ENCODE measurements at places on chromosomes 6 and 20.
A peak's percentile ranks its signal among the peaks of the same experiment; 100 is the strongest.

GRCh38 chr20:46963758-46964617 lies 69.3 kb downstream of the EYA2 start:
- DNase-seq, result no peak

GRCh38 chr20:43102394-43102793 lies 87.3 kb downstream of the PTPRT start:
- DNase-seq, result peak; percentile 13

GRCh38 chr6:117776441-117776840 lies 101.2 kb downstream of the NUS1 start:
- no peak for DNase-seq

GRCh38 chr6:15023448-15023847 lies 222.4 kb upstream of the JARID2 start:
- DNase-seq, result no peak

- no peak for DNase-seq
Observed at GRCh38 chr20:1816384-1817381, 78.5 kb upstream of the SIRPA start.

DNA sequence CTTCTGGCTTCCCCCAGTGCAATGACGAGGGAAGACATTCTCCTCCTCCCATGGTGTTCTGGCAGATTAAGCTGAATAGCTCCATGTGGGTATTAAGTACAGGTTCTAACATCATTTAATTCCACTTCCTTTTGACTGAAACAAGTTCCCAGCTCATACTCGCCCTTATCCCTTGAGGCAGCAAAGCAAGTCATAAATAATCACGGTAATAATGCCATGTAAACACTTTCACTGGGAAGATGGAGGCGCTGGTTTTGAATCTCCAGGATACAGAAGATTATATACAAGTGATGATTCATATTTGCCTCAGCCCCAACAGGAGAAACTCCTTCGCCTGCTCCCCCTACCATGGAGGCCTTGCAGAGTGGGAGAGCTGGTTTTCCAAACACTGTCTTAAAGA lies 141.3 kb downstream of the PXDC1 start:
- no peak for DNase-seq

DNA sequence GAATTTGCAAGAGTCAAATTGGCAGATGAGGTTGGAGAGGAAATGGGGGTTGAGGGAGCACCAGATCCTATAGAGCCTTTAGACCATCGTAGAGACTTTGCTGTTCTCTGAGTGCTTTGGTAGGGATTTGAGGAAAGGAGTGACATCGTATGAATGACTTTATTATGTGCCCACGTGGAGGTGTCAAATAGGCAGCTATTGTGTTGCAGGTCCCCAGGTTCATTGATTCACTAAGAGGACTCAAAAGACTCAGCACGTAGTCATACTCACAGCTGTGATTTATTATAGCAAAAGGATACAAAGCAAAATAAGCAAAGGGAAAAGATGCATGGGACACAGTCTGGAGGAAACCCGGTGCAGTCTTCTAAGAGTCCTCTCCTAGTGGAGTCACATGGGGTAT lies 2.2 kb downstream of the MTRES1 start:
- no peak for DNase-seq

GRCh38 chr20:2387180-2387577 lies 6.5 kb downstream of the TGM6 start:
- DNase-seq, result peak; percentile 86

DNA sequence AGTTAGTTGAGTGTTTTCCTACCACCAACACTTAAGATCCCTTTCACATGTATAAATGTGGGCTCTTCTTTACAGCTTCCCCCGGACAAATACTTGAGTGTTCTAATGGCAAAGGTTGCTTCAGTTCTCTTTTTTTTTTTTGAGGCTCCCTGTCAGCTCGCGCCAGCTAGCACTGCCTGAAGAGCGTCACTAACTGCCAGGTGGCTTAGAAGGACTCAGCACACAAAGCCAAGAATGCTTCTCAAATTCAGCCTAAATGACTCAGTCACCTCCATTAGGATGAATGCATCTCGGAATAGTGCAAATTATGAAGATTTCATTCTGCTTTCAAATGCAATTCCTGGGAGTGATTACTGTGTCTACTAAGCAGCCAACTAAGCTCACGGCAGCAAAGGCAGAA lies 150.7 kb upstream of the BTBD3 start:
- DNase-seq, result no peak

DNA sequence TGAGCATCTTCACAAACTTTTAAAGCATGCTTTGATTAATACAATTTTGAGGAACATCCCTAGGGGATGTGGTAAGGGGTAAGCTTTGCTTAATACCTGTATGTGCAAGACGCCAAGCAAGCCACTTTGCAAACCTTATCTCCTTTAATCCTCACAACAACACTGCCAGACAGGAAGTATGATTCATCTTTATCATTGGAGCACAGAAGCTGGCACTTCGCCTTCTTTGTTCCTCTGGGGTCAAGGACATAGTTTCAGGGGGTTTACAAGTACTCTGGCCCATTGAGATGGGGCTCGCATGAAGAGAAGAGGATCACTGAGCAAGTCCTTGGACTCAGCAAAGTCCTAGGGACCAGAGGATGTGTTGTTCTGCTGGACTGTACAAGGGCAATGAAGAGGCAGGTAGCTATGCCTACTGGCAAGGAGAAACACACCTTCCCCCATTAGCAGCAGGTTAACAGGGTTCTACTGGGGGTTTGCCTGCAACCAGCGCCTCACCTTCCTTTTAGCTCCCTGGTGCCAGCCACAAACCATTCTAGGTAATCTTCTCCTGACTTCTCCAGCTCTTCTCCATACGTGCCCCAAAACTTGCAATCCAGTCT lies 8.8 kb downstream of the TMEM244 start:
- no peak for DNase-seq

DNA sequence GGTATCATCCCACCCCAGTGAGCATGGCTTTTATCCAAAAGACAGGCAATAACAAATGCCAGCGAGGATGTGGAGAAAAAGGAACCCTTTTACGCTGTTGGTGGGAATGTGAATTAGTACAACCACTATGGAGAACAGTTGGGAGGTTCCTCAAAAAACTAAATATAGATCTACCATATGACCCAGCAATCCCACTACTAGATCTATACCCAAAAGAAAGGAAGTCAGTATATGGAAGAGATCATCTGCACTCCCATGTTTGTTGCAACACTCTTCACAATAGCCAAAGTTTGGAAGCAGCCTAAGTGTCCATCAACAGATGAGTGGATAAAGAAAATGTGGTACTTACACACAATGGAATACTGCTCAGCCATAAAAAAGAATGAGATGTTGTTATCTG lies 5.9 kb upstream of the KIAA1755 start:
- DNase-seq, result no peak

GRCh38 chr6:132234356-132234755 lies 166.9 kb downstream of the MOXD1 start:
- DNase-seq, result no peak

DNA sequence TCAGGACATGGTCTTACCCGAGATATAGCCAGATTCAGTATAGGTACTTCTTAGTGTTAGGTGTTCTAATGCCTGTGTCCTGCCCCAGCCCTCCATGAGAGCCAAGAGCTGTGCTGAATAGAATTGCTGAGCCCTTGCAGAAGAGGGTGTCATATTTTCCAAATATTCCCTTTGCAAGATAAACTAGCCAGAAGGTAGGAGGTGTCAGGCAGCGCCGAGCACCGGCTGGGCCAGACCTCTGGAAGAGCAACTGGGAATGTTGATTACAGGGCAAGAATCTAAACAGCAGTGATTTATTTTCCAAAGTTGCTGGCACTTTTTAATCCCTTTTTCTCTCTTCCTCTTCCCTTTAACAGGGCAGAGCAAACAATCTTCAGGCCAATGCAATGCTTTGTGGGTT lies 37.1 kb upstream of the EZR start:
- DNase-seq, result no peak

- DNase-seq, result no peak
Observed at GRCh38 chr6:90288404-90288803, 8.2 kb downstream of the BACH2 start.

GRCh38 chr6:498795-499231 lies 107.3 kb downstream of the IRF4 start:
- DNase-seq, result no peak

All from H1 (cell line).